ENCODE measurements at places on chromosomes 12 and 14.

DNA sequence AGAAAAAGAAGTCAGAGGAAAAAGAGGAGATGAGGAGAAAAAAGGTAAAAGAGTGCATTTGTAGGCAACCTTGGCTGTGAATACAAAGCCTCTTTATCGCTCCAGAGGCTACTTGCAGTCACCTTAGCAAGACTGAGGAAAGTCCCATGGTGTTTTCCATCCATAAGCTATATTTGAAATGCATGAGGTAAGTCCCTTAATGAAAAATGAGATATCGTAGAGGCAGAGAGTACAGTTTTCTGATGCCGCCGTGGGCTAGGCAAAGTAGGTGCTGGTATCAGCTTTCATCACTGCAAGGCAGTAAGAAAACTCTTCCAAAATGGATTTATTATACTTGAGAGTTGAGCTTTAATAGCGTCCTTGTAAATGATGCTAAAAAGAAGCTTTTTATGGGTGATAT, 186.8 kb downstream of the ASCL1 start:
- DNase-seq: no peak

- DNase-seq: no peak
These were observed 102.5 kb downstream of the FSCB start for GRCh38 chr14:44404599-44404998.

DNA sequence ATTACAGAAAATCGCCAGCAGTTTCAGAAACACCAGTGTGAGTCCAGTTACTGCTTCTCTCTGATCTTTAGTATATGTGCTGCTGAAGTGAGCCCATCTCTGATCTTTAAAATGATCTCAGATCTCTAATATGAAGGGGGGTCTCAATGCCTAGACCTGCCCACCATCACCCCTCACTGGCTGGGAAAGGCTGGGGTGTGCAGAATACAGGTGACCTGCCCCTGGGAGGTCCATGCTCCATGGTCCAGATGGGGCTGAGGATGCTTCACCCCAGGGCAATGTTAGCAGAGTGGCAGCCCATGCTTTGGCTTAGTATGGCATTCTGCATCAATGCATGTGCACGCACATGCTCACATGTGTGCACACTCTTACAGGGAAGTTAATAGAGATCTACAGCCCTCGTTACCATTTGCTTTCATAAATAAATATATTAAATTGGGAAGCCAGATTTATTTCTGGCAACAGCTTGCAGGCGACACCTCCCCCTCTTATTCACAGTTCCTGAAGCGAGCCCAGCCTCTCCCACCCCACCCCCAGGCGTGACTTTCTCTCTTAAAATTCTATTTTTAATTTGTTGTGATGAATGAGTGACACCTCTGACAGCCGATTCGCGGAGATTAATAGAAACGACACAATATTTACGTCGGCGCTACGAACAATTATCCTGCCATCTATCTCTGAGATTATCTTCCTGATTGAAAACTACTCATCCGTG, 104.7 kb upstream of the ESRRB start:
- no peak for DNase-seq

DNA sequence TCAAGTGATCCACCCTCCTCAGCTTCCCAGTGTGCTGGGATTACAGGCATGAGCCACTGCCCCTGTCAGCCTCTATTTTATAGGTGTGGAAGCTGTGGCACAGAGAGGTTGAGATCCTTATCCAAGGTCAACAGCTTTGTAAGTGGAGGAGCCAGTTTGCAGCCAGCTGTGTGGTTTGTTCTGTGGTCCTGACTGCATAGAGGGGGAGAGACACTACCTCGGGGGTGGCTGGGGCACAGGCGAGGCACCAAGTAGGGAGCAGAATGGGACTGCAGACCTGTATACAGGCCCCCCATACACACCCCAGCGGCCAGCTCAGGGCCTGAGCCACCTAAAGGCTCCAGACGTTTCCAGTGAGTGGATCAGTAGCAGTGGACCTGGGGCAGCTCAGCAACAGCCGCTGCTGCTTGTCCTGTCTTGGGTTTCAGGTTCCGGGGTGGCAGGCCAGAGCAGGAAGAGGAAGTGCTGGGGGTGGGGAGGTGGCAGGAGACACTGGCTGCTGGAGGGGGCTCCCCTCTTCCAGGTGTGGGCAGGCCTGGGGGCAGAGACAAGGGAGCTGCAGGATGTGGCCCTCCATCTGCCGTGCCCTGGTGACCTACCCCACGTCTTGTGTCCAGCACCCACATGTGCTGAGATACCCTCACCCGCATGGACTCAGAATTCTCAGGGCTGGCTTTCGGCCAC, 11.0 kb downstream of the ORAI1 start:
- peak; percentile 52 for DNase-seq

- no peak for DNase-seq
These were observed 18.2 kb upstream of the ITPR2 start for GRCh38 chr12:26851031-26851809.

DNA sequence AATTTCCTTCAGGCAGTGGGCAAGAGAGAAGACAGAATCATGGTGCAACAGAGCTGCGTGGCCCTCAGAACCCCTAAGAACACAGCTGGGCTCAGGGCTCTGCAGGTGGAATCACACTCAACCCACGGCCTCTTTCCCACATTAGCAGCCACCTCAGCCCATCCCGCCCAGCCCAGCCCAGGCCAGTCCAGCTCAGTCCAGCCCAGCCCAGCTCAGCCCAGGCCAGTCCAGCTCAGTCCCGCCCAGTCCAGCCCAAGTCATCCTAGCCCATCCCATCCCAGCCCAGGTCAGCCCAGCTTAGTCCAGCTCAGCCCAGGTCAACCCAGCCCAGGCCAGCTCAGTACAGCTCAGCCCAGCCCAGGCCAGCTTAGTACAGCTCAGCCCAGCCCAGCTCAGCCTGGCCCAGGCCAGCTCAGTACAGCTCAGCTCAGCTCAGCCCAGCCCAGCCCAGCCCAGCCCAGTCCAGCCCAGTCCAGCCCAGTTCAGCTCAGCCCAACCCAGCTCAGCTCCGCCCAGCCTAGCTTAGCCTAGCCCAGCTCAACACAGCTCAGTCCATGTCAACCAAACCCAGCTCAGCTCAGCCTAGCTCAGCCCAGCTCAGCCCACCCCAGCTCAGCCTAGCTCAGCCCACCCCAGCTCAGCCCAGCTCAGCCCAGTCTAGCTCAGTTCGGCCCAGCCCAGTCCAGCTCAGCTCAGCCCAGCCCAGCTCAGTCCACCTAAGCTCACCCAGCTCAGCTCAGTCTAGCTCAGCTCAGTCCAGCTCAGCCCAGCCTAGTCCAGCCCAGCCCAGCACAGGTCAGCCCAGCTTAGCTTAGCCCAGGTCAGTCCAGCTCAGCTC, 183.1 kb downstream of the TMEM121 start:
- no peak for DNase-seq

DNA sequence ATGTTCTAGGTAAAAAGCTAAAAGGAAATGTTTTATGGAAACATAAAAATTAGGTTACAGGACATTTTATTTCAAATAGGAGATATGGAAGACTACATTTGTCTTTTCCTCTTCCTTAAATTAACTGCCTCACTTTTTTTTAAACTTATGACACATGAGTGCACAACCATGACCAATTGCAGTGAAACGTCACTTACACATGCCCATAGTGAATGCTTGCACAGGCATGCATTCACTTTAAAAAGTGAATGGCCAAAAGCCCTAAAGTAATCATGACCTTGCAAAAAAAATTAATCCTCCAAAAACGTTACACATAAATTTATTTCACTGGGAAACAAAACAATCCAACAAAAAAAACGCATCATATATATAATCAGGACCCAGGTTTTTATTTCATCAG, 343.2 kb upstream of the TMTC1 start:
- no peak for DNase-seq

- no peak for DNase-seq
These were observed 114.9 kb downstream of the ANO2 start for GRCh38 chr12:5830111-5830510.

DNA sequence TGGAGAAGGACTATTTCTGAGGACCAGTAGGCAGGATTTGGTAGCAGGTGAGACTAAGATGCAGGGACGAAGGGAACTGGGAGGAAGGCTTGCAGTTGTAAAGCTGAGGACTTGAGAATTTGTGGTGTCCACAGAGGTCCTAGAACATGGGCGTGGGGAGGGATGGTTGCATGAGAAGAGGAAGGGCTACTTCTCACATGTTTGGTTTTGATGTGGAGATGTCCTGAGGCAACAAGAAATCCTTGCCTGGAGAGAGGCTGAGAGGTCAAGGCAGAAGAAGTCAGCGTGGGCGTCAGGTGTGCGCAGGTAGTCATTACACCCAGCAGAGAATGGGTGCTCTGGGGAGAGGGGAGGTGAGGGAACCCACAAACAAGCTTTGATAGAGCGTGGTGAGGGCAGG, 5.7 kb upstream of the RABGGTA start:
- no peak for DNase-seq

DNA sequence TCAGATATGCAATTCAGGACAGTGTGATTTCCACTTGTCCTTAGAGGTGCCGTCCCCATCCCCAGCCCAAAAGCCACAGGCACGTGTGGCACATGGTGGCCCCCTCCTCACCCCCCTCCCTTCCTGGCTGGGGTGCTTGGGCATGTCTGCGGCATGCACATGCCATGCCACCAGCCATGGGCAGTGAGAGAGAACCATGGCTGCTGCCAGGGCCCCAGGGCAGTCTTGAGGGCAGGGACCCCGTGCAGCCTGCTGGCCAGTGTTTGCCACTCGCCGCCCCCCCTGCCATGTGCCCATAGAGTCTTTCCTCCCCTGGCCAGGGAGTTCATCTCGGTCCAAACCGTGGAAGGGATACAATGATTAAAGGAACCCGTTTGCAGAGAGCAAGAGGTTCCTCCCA, 41.5 kb downstream of the TNFAIP2 start:
- no peak for DNase-seq

DNA sequence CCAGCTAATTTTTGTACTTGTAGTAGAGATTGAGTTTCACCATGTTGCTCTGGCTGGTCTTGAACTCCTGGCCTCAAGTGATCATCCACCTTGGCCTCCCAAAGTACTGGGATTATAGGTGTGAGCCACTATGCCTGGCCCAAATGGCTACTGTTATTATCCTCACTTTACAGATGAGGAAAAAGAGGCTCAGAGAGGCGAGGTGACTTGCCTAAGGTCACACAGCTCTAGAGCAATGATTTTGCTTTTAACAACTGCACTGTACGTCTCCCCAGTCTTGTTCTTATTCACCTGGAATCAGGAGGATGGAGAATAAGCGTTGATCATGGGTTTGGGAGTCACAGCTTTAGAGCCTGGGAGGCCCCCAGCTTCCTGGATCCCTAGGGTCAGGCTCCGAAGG, 69.8 kb upstream of the NCOR2 start:
- no peak for DNase-seq

GRCh38 chr12:24823808-24824515, 124.9 kb downstream of the BCAT1 start:
- no peak for DNase-seq

DNA sequence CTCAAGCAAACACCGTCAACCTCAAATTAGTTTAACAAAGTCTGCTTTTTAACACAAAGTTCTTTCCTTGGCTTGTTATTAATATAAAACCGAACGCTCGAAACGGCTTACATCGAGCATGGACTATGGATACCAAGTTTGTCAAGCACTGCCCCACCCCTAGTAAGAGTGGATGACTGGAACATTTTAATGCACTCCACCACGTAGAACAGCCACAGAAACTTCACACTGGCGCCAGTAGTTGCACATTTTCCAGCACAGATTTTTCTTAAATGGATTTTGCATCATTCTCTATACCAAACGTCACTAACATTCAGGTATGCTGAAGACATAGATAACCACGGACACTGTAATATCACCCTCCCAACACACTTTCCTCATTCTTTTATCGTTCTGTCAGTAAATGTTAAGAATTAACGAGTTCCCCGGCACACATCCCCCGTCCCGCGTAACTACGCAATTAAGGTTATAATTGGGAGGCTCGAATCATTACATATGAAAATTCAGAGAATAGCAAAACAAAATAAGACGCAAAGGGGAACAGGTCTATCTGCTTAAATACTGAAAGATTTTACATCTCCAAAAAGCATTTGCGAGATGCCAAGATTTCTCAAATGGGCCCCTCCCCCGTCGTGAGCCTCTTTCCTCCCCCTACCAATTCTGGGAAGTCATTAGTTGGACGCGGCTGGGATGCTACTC, 990 bp downstream of the FERMT2 start:
- DNase-seq: no peak

DNA sequence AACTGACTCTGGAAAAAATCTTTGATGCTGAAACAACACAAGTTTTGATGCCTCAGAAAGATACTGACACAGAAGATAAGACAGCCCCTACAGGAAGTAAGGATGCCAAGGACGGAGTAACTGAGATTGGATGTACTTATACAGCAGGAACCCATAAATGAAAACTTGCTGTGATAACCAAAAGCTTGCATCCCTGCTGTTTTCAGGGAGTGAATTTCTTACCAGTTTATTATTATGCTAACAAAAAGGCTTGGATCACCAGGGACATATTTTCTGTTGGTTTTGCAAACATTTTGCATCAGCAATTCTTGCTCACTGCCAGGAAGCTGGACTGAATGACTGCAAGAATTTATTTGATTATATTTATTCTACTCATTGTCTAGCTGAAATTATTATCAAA, 197.7 kb downstream of the NAV3 start:
- no peak for DNase-seq

GRCh38 chr14:95472819-95473251, 43.6 kb downstream of the SYNE3 start:
- no peak for DNase-seq

- no peak for DNase-seq
These were observed 99.1 kb upstream of the NAP1L1 start for GRCh38 chr12:76183459-76184186.
